Common myeloid progenitor, CD34-positive (primary cell): ENCODE measurements at places on chromosomes 1 and 21.

GRCh38 chr1:239438891-239439290 lies 52.5 kb downstream of the CHRM3 start:
- DNase-seq = no peak

DNA sequence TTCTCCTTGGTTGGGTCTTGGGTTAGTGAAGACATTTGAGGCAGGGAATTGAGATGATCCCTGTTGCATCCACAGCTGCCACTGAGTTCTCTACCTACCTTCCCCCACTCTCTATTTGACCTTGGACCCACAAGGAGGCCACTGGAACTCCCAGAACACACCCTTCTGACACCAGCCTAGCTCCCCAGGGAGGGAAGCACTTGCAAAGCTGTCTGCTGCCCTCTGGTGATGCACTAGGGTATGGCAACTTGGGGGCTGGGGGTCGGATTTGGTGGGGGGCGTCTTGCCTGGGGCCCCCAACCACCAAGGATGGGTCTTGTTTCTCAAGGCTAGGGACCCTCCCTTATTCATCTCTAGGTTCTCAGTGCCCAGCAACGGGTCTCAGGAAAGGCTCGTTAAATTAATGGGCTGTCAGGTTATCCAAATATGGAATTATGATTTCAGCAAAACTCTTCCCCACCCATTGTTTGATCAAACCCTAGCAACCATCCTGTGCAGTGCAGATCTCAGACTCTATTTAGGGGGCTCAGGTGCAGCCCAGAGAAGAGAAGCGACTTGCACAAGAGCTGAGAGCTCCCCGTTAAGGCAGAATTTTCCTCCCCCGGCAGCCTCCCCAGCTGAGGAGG lies 177.8 kb upstream of the KLHDC7A start:
- no peak for DNase-seq

GRCh38 chr1:39003281-39003680 lies 12.2 kb downstream of the AKIRIN1 start:
- DNase-seq = no peak

GRCh38 chr21:37535130-37535529 lies 168.6 kb downstream of the DYRK1A start:
- DNase-seq = no peak

- no peak for DNase-seq
These were observed 454.6 kb upstream of the PROX1 start for GRCh38 chr1:213533125-213533524.

GRCh38 chr1:226972931-226973330 lies 32.8 kb downstream of the COQ8A start:
- DNase-seq = no peak

DNA sequence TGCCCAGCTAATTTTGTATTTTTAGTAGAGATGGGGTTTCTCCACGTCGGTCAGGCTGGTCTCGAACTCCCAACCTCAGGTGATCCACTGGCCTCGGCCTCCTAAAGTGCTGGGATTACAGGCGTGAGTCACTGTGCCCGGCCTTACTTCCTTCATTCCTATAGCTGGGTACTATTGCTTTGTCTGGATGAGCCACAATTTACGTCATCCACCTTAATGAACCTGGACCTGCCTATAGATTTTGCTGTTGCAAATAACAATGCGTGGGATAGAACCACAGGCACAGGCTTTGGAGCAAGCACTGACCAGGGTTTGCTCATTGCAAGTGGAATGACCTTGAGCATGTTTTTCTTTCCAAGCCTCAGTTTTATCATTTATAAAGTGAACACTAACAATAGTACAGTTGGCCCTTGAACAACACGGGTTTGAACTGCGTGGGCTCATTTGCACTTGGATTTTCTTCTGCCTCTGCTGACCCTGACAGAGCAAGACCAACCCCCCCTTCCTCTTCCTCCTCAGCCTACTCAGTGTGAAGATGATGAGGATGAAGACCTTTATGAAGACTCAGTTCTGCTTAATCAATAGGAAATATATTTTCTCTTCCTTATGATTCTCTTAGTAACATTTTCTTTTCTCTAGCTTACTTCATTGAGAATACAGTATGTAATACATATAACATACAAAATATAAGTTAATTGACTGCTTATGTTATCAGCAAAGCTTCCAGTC lies 33.3 kb upstream of the BECN2 start:
- DNase-seq = no peak

DNA sequence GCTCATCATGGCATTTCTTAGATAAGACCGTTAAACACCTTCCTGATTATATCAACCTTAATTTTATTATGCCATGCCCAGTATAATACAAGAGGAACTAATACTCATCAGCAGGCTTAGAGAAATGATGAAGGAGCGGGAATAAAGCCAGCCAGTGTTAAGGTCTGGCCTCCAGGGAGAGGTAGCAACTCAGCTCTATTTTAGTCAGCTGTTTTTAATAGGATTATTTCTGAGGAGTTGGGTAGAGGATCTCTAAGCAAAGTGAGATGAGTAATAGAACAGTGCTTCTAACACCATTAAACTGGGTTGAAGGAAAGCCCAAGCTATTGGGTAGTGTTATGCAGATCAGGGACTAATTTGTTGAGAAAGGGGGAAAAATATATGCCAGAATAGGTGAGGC lies 921.5 kb downstream of the TTLL7 start:
- no peak for DNase-seq

DNA sequence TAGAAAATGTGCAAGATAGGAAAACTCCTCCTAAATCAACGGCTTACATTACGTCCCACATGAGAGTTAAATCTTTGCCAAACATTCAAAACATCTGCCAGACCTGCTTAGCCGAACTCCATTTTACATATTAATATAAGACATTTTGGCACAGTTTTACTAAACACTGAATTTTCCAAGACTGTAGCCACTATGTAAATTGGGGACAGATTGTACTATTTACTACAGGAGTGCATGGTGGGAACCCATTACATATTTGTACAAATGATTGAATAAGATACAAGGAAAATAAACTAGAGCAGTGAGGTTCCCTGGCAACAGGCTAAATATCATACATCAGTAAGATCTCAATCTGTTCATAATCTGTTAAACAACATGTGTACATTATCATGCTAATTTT lies 1234.4 kb downstream of the KCNT2 start:
- DNase-seq = no peak

- peak; percentile 61 for DNase-seq
These were observed at the start of gene SYT2 for GRCh38 chr1:202710070-202711045. Gene SYT2, minus strand, starts transcription at chr1:202710454. Its CDS starts 104,682 bp downstream, at chr1:202605772.

DNA sequence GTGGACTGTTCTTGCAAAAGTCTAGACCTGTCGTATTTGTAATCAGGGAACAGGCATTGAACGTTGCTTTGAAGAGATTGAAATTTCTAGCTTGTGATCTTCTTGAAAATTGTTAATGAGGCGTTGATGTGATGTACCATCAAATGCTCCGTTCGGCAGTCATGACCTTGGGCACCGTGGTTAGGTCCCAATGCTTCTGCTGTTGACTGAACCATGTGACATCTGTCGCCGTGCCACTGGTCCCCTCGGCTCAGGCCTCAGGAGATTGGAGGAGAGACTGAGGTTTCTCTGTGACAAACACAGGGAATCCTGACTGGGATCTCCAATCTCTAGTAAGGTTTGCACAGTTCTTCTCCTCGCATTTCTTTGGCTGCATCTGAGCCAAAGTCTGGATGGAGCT lies 18.1 kb upstream of the KCNAB2 start:
- no peak for DNase-seq

GRCh38 chr21:46117586-46118315 lies 19.8 kb downstream of the COL6A2 start:
- DNase-seq = no peak

GRCh38 chr1:84300501-84300900 lies 1.0 kb upstream of the SAMD13 start:
- DNase-seq = no peak

- DNase-seq = no peak
These were observed 227.7 kb downstream of the GPATCH2 start for GRCh38 chr1:217403026-217403720.

- DNase-seq = peak; percentile 50
These were observed 31.0 kb upstream of the H6PD start for GRCh38 chr1:9203511-9203982.

- no peak for DNase-seq
These were observed 362.3 kb upstream of the RUNX1 start for GRCh38 chr21:35411434-35411833.

DNA sequence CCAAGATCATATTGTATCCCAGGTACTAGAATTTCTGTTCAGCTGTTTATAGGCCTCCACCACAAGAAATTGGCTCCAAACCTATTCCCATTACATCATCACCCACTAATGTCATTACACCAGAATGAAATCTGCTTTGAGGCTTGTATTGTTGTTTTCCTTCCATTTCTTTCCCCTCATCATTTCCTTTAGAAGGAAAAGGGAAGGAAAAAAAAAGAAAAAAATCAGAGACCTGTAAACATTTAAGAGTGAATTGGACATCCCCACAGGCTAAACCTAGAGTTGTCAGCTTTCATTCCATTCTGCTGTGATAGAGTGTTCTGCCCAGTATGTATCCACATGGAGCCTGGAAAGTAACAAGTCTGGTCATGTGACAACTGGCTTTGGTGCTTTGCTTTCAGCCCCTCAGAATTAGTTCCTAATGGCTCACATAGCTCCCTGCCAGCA lies 44.6 kb downstream of the NFYC start:
- no peak for DNase-seq

DNA sequence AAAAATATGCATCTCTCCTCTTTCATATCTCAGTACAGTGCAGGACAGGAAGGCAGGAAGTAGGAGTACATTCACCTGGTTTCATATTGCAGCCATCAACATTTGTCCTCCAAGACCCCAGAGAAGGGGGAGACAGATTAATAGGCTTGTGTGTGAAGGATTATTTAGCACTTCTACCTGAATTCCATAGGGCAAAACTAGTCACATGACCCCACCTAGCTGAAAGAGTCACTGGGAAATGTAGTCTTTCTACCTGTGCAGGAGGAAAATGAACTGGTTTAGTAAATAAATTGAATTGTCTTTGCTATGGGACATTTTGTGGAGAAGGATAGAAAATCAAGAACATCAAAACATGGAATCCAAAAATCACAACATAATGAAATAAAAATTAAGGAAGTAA lies 13.9 kb upstream of the TRIM33 start:
- DNase-seq = no peak

DNA sequence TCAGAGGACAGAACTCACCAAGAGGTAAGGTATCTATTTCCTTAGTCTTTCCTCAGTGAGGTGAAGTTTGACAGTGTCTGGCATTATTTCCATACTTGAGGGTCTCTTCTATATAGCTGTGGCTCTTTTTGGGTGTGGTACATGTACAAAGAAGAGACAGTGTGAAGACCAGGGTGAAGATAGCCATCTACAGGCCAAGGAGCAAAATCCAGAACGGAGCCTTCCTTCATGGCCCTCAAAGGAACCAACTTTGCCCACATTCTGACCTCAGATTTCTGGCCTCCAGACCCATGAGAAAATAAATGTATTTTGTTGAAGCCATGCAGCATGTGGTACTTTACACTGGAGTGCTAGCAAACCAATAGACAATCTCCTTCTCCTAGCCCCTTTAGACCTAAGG lies 858.5 kb upstream of the B3GALT2 start:
- DNase-seq = no peak

DNA sequence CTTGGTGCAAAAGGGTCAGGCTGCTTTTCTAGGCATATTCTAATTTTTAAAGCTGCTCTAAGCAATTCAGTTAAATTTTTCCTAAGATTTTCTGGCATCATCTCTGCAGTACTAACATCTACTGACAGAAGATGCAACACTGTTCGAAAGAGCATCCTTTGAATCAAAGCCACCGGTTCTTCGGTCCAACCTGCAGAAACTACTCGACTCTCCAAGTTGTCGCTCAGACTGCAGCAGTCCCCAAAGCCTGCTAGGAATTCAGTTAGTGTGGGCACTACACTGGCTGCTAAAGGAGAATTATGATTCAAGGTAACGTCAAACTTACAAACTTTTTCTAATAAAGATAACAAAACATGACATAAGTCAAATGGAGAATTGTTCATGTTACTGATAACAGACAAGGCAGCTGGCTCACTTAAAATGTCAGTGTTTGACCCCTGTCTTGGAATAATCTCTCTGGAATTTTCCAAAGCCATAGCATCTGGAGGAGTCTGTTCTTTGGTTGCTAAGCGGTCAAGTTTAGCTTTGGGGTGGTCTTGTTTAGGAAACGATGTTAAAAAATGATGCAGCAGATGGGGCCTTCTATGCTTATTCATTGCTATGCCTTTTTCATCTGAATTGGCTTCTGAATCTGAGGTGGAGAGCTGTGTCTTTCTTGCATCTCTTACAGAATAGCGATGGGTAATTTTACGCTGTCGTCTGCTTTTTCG lies 56.9 kb downstream of the LYST start:
- DNase-seq = no peak

GRCh38 chr1:158025576-158026230 lies 32.3 kb downstream of the KIRREL1 start:
- DNase-seq = no peak

GRCh38 chr1:63611231-63611630 lies 18.0 kb downstream of the PGM1 start:
- DNase-seq = no peak

- DNase-seq = no peak
These were observed 2.3 kb downstream of the MTMR11 start for GRCh38 chr1:149934356-149934755.

GRCh38 chr1:67755619-67756018 lies 70.6 kb downstream of the GADD45A start:
- no peak for DNase-seq

GRCh38 chr1:45679123-45679522 lies 7.2 kb downstream of the GPBP1L1 start:
- DNase-seq = peak; percentile 41

DNA sequence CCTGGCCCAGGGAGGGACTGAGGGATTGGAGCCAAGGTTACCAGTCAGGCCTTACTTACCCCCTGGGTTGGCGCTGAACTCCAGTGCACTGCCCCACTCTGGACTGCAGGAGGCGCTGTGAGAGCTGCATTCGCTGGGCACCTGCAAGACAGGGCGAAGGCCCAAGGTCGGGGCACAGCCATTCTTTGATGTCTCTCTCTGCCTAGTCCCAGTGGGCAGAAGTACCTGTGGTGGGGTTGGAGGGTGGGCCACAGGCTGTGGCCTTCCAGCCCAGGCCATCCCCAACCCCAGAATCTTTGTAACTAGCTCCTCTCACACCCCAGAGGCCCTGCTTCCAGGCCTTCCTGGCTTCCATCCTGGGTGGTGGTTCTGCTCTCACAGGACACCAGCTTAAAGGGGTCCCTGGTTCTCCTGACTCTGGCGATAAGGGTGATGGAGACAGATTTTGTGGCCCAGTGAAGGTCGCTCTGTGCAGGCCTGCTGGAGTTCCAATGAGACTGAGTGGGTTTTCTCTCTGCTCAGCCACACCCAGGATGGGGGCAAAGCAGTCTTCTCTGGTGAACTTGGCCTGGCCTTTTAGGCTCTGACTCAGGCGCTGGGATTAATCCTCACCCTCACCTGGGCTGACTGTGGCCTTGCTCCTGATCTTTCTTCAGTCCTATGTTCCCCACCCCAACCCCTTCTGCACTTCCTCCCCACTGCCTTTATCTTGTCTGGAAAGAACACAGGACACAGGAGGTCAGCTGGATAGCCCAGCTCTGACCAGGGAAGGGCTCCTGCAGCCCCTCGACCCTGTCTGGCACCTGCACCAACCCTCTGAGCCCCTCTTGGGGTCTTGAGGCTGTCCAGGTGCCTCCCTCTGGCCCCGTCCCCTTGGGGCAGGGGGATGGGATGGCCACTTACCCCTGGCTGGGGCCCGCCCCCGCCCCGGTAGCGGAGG lies 954 bp downstream of the MYOG start:
- DNase-seq = no peak
